Right lobe of liver (tissue), 6 donors: ENCODE measurements at places on chromosomes 5 and 9. TPM values are rescaled to one million over a fixed set of nuclear protein-coding genes. Genes with fewer than 3 reads are reported as not detected.

- DNase-seq: no peak
Observed at GRCh38 chr5:140115186-140115500, 1.2 kb downstream of the PURA start.

GRCh38 chr5:95026718-95027117 is 258.2 kb downstream of the MCTP1 start:
- no peak for DNase-seq

DNA sequence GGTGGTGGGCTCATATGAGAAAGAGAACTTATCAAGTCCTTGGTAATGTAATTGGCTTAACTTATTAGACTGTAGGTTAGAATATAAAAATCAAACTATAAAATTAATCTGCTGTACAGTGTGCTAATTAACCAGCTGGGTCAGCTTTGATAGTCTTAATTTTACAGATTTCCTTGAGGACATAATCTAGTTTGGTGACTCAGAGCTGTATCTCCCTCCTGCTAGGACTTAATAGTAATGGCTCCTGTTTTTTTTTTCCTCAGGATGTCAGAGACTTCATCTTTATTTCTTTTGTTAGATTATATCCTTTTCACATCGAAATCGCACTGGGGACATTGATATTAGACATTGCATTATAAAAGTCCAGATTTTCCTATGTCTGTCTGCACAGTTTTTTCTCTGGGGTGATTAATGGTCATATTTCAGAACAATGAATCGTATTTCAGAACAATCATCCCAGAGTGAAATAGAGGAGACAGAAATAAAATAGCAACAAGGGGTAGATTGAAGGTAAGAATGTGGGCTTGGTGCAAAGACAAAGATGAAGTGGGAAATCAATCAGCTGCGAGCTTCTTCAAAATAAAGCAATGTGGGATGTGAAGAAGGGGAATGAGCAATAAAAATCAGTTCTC is 346.4 kb upstream of the RIOK2 start:
- no peak for DNase-seq

DNA sequence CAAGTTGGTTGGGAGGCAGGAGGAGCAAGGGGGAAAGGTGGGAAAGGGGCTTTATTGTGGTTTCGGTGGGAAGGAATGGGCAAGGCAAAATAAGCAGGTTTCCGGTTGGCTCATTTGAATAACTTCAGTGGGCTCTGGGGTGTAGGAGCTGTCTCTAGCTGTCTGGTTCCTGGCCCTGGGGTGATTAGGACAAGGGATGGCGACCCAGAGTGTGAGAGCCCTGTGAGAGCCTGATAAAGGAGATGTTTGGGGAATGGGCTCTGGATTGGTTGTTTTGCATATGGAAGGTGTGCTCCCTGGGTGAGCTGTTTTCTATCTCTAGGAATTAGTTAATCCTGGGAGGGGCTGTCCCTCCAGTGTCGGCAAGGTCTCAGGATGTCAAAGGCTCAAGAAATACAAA is 15.4 kb downstream of the ANKRD34B start:
- DNase-seq: no peak

- DNase-seq: no peak
Observed at GRCh38 chr5:73740274-73740790, 114.3 kb downstream of the ARHGEF28 start.

DNA sequence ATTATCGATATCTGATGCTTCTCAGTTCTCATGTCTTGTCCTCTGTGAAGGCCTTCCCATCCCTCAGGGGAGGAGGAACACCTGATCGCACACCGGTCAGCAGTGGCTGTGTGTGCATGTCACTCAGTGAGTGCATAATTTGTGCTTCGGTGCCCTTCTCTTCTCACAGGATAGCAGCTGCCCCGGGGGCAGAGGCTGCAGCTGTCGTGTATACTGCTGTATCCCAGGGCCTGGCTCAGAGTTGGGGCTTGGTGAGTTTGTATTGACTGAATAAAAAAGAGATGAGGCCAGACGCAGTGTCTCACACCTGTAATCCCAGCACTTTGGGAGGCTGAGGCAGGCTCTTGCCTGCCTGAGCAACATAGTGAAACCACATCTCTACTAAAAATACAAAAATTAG is 49.7 kb upstream of the NCS1 start:
- DNase-seq: no peak

GRCh38 chr5:103541114-103541513 is 21.5 kb downstream of the NUDT12 start:
- no peak for DNase-seq

- no peak for DNase-seq
Observed at GRCh38 chr5:157232706-157233105, 33.2 kb upstream of the CYFIP2 start.

GRCh38 chr9:37032713-37033112 is 1.4 kb downstream of the PAX5 start:
- no peak for DNase-seq

- DNase-seq: peak; percentile 95
Observed at GRCh38 chr5:181260720-181261319, at the start of gene TRIM52. Gene TRIM52 (minus strand): TSS chr5:181261143. CDS start chr5:181260813, 330 bp downstream.

GRCh38 chr5:95821110-95822021 is 1.2 kb downstream of the GLRX start:
- DNase-seq: no peak

DNA sequence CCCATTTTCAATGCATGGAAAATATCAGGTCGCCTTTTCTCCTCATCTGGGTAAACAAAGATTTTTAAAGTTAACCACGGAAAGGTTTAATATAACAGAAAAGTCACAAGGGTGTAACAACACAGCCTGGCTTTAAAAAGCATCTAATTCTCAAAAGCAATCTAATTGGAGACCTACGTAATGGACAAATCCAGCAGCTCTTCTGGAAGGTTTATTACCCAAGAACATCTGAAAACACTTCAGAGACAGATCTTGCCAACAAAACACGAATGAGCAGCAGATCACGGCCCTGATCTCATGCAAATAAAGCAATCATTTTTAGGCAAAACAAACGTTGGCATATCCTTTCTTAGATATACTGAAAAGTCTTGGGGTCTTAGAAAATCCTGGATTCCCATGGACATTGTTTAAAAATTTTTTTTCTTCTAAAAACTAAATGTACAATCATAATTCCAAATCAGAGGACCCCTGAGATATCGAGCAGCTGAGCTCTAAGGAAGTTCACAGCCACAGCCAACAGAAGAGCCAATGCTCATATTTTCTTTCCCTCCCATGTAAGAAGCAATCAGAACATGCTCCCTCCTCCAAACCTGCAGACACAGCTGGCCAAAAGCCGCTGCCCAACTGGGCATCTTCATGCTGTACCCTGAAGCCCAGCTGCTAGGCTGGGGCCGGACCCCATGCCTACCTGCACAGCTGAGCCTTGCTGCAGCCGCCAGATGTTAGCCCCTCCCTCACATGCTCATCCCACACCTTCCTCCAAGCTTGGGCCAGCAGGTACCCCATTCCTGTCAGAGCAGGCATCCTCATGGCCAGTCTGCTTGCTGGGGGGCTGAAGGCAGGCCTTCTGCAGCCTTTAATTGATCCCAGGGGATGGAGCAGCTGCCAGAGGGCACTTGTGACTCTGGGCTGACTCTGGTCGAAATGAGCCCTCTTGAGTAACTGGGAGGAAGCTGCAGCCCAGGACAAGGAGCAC is 11.2 kb downstream of the ANKS6 start:
- no peak for DNase-seq

- no peak for DNase-seq
Observed at GRCh38 chr5:142120247-142120935, 11.8 kb downstream of the NDFIP1 start.

- DNase-seq: no peak
Observed at GRCh38 chr5:117089001-117089400, 514.4 kb upstream of the SEMA6A start.

GRCh38 chr9:89160806-89161205 is 17.8 kb downstream of the SHC3 start:
- DNase-seq: no peak

DNA sequence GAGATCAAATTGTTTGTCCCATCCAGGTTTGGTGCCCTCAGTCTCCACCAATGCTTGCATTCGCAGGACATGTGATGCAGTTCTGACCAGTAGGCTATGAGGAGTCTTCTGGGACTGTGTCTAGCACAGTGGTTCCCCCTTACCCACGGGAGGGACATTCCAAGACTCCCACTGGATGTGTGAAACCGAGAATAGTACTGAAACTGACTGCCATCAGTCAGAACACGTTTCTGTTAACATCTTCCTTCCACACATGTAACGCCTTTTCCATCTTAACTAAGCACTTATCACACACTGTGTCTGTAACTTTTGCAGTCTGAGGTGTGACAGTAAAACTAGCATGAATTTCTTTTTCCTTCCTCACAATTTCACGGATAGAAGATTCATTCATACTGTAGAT is 74.7 kb downstream of the PTTG1 start:
- DNase-seq: no peak

DNA sequence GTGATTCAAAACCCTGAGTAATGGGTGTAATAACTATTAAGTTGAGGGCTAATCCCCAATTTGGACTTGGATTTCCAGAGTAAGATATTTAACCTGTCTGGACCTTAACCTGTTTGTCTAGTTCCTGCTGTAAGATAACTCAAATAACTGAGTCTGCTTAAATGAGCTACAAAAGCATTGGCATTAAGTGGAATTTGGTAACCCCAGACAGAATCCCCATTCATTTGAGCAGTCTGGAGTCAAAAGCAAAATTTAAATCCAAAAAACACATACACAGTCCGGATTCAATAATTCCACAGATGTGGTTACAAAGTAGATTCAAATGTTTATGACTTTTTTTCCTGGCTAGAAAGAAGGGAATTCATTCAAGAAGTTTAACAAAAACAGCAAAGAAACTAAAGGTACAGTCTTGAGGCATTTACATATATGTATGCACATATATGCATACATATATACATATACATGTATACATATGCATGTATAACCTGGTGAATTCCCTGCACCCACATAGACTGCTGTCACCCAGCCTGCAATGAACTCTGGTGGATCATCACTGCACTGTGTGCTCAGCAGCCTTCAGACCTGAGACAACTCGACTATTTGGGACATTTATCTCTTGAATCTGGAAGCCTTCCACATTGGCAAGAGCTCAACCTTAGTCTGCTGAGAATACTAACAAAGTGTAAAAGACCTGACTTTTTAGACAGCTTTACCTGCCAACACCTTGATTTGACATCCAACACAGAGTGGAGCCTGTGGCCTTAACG is 205.4 kb downstream of the LURAP1L start:
- DNase-seq: peak; percentile 59

DNA sequence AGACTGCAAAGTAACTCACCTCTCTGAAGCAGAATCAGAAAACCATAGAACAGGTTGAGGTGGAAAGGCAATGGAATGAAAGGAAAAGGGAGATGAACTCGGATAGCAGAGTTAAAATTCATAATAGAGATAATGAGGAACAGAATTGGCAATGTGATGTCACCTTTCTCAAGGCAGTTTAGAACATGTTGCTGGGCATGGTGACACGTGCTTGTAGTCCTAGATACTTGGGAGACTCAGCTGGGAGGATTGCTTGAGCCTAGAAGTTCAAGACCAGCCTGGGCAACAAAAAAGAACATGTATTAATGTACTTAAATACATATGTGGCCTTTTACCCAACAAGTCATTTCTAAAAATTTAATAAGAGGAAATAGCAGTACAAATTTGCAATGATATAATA is 81.6 kb upstream of the MIER3 start:
- no peak for DNase-seq

- DNase-seq: no peak
Observed at GRCh38 chr9:92724528-92725265, 39.9 kb downstream of the BICD2 start.

DNA sequence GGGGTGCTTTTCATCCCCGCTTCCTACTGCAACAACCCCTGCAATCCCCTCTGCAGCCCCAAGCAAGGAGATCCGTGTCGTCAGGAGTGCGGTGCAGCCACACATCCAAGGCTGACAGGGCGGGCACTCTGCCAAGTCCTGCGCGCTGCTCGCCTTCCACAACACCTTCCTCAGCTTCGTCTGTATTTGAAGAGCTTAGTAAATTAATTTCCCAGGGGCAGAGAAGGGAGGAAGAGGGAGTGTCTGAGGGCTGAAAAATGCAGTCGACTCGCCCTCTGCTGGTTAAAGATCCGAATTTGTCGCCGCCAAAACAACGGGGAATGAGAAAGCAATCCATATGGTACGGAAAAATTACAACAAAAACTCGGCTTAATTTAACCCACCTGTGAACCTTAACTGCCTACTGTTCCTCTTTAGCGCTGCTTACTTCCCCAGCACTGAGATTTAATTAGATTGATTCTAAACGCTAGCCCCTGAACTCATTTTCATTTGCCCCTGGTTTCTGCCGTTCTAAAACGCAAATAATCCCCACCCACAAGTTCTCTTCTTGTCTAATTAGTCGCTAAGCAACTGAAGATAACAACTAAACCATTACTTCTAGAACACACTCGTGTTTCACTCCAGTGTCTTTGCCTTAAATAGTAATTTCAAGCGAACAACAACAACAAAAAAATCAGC is 10.9 kb upstream of the PCDHB1 start:
- peak; percentile 46 for DNase-seq

DNA sequence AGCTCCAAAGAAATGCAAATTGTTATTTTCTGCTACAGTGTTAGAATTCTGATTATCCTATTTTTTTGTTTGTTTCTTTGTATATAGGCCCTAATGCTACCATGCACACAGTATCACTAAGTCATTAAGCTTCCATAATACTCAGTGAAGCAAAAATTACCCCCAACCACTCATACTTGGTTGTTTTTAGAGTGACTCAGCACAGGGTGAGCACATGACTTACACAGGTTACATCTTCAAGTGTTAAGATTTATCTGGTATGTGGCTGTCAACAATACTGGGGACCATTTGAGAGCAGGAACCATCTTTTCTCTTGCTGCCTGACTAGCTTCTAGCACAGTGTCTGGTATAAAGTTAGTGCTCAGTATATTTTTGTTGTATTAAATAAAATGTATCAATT is 255.8 kb upstream of the SLC24A2 start:
- DNase-seq: no peak

- no peak for DNase-seq
Observed at GRCh38 chr9:17521100-17521855, 57.6 kb upstream of the SH3GL2 start.

GRCh38 chr5:136249678-136250266 is 56.8 kb upstream of the SMIM32 start:
- DNase-seq: peak; percentile 62

- DNase-seq: no peak
Observed at GRCh38 chr5:119270121-119270565, 85.7 kb upstream of the TNFAIP8 start.

Gene CCDC171
- 0.43 TPM for total RNA-seq

Gene ECSCR
- 1.2 TPM for total RNA-seq

Gene PFN3
- total RNA-seq: not detected

Gene GABRA1
- not detected for total RNA-seq

Gene GRM6
- 0.05 TPM for total RNA-seq

Gene AFAP1L1
- 4.3 TPM for total RNA-seq

Gene FOXE1
- not detected for total RNA-seq

Gene NEURL1B
- 9.8 TPM for total RNA-seq

Gene MYMK
- not detected for total RNA-seq

Gene PCDHGA4
- 0.51 TPM for total RNA-seq

Gene ANKRD20A1
- 0.65 TPM for total RNA-seq
